Dermis lymphatic vessel endothelial cell (primary cell): ENCODE measurements at places on chromosomes 11 and 22. TPM values are rescaled to one million over a fixed set of nuclear protein-coding genes. Genes with fewer than 3 reads are reported as not detected.

The HSPB2 gene
- total RNA-seq, result not detected in 2 replicates

The P2RX6 gene
- total RNA-seq, result under 0.01 TPM in 1 of 2 replicates, not detected in the other

The SF3B2 gene
- 69.2 and 74.9 TPM in 2 replicates for total RNA-seq

The FOLR3 gene
- total RNA-seq, result not detected in 2 replicates

The FAM227A gene
- 0.11 and 0.60 TPM in 2 replicates for total RNA-seq

The OR4C13 gene
- not detected in 2 replicates for total RNA-seq

The NAA40 gene
- 9.8 and 10.5 TPM in 2 replicates for total RNA-seq

The PHLDA2 gene
- 0.95 and 0.98 TPM in 2 replicates for total RNA-seq

The CHRM1 gene
- total RNA-seq, result not detected in 2 replicates

The INS gene
- total RNA-seq, result not detected in 2 replicates
